ENCODE measurements at places on chromosomes 7 and 10.

DNA sequence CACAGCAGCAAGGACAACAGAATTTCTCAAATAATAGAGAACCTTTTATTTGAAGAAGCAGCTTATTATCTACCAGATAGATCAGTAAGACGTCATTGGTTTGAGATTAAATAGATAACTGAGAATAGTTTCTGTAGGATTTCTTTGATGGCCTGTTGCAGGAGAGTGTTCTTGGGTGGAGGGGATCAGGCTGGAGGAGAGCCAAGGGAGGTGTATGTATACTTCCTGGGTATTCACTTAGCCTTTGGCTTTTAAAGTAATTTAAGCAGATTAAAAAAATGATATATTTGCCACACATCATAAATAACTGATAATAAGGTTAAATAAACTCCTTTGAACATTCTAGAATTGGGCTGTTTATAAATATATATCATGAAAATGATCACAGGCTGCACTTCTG, 486.1 kb upstream of the IGFBP3 start:
- DNase-seq, result no peak

DNA sequence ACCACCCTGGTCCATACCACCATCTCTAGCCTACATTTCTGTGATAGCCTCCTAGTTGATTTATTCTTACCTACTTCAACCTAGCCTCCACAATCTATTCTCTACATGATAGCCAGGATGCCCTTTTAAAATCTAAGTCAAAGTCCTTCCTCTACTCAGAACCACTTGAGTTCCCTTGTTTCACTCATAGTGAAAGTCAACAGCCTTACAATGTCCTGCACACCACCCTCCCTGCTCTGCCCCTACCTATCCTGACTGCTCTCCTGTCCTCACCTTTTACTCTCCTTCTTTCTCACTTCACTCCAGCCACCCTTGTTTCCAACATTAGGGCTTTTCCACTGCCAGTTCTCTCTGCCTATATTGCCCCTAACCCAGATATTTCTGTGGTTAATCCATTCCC, 146.7 kb downstream of the GRM3 start:
- no peak for DNase-seq

DNA sequence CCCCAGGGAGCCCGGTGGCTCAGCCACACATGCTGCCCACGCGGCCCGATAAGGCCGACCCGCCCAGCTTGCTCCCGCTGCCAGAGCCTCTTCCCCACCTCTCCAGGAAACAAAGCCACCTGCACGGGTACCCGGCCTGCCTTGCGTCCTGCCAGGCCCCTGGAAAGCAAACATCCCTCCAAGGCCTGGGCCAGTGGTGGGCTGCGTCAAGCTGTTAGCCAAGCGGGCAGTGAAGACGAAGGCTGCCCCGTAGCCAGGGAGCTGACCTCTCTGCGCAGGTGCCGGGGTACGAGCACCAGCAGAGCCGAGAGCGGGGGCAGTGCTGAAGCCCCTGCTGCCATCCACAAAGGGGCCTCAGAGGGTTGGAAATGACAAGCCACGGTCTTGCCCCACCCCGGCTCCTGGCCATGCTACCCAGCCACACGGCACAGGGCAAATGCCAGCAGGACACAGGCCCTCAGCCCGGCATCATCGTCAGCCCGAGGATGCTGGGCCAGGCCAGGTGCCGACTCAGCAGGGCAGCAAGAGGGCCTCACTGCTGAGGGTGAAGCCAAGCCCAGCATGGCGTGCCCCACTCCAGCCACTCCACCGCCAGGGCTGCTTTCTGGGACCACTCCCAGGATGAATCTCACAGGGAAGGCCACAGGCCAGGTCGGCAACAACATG, 140.0 kb downstream of the PTPRN2 start:
- no peak for DNase-seq

DNA sequence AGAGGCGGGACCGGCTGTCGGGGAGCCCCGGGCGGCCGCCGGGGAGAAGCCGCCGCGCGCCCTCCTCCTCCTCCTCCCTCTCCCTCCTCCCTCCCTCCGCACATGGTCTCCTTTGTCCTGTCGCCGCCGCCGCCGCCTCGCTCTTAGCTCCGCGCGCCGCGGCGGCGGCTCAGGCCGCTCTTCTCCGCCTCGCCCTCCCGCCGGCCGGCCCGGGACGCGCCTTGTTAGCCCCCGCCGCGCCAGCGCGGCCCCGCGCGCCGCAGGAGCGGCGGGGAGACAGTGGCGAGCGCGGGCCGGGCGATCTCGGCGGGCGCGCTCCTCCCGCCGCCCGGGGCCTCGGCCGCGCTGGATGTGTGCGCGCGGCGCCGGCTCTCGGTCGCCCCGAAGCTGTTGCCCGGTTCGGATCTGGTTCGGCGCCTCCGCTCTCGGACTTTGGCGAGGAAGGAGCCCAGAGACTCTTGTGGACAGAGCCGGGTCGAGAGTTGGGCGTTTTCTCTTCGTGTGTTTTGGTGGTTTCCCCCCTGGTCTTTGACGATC, 437.4 kb upstream of the GALNT17 start:
- DNase-seq, result no peak

DNA sequence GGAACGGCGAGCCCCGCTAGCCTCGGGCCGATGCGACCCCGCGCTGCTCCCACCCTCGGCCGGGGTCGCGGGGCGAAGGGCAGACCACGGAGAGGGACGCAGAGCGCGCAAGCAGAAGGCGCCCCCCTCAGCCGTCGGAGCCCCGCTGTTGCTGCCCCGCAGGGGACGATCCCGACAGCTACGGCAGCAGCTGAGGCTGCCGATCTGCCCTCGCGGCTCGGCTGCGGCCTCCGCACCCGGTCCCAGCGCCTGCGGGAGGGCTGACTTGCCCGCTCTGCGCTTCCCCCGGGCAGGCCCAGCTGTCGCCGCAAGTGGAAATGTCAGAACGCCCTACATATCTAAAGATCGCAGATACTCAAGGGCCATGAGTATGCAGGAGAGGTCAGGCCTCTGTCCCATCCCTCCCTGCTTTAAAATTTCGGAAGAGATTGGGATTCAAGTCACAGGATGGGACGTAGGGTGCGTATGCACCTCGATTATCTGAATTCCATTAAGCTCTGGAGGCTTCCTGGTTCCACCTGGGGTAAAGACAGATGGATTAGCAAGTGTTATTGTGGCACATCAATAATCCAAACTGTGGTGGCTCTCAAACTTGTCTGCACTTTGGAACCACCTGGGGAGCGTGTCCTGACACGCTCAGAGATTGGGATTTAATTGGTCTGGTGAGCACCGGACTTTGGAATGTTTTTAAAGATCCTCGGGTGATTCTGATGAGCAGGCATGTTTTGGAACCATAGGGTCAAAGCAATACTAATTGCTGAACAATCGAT, at the start of gene CRPPA:
Gene CRPPA (minus strand): TSS at position 206 of the 770 bp plus-strand sequence. CDS start 216 bp downstream, outside the sequence.
- no peak for DNase-seq

- DNase-seq, result no peak
These were observed 8.6 kb upstream of the UPF2 start for GRCh38 chr10:12051241-12051640.

- DNase-seq, result no peak
These were observed 65.8 kb upstream of the ANTXRL start for GRCh38 chr10:46220872-46221538.

- no peak for DNase-seq
These were observed 742.1 kb downstream of the GRID1 start for GRCh38 chr10:85624511-85624910.

DNA sequence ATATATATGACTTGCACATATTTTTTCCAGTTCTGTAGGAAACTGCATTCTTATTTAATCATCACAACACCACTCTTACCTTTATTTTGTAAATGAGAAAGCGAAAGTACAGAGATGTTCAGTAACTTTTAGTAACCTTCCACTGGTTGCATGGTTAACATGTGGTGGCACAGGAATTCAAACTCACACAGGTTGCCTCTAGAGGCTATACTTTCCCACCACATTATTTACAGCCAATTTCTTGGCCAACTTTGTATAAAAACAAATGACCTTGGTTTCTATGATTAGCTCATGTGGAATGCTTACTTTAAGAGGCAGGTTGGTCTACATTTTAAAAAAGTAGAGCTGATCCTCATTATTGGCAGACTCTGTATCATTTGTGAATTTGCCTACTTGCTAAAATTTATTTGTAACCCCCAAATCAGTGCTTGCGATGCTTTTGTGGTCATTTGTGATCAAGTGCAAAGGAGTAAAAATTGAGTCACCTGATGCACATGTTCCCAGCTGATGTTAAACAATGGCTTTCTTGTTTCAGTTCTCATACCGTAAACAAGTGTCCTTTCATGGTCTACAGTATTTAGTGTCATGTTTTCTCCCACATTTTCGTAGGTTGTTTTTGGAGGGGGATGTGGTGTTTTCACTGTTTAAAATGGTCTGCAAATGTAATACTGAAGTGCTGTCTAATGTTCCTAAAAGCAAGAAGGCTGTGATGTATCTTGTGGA, 14.8 kb downstream of the BBS9 start:
- DNase-seq, result no peak

- DNase-seq, result no peak
These were observed 181.0 kb downstream of the PRPF18 start for GRCh38 chr10:13767676-13768178.

GRCh38 chr10:49187950-49188761, at the start of gene TMEM273:
Gene TMEM273, minus strand, starts transcription at chr10:49188391. Its CDS starts 55 bp downstream, at chr10:49188336.
- no peak for DNase-seq

GRCh38 chr10:15588635-15589508, 130.8 kb downstream of the ITGA8 start:
- no peak for DNase-seq

GRCh38 chr7:96076350-96076707, 245.6 kb downstream of the SLC25A13 start:
- no peak for DNase-seq

GRCh38 chr7:80699045-80699638, 60.7 kb downstream of the CD36 start:
- no peak for DNase-seq

- no peak for DNase-seq
These were observed 876 bp downstream of the GNAI1 start for GRCh38 chr7:80135309-80136104.

DNA sequence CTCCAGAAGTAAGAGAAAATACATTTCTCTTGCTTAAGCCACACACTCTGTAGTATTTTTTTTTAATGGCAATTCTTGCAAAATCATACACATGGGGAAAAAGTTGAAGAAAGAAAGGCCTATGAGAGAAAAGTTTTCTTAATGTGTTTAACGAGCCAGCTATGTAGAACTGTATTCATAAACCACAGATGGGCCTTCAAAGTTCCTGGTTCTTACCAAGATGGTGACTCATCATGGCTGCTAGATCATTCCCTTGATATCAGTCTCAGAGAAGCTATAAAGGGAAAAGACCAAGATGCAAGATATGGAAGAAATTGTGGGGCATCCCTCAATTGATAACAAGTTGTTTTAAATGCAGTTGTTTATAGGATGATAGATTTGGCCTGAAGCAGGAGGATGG, 992.7 kb upstream of the MBL2 start:
- DNase-seq, result no peak

DNA sequence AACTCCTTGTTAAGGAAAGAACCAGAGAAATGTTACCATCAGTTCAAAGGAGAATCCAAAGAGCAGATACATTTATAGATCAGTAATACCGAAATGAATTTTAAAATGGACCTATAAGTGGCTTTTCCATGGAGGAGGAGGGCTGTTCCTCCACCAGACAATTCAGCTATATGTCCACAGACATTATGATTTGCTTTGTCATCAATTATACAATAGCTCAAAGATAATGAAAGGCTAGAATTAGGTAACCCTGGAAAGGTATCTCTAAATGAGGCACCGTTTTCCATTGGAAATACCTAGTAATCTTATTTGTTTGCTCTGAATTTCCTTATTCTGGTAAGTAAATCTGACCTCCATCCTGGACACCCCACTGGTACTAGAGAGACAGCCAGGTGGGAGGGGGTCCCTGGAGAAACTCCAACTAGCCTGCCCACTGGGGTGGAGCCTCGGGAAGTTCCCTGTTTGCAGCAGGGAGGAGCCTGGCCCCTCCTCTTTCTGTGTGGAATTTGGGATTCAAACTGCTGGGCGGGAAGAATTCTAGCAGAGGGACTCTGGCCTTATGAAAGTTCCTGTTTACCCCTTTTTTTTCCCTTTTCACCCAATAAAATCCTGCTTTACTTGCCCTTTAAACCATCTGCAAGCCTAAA, 218.0 kb downstream of the PHF14 start:
- no peak for DNase-seq

- DNase-seq, result no peak
These were observed 27.3 kb upstream of the CYP3A5 start for GRCh38 chr7:99707096-99707495.

- DNase-seq, result no peak
These were observed 12.0 kb upstream of the SP8 start for GRCh38 chr7:20798694-20799121.

- DNase-seq, result no peak
These were observed 178.2 kb downstream of the COBL start for GRCh38 chr7:51138123-51139085.

- DNase-seq, result no peak
These were observed 34.6 kb downstream of the XRCC2 start for GRCh38 chr7:152641384-152641783.

- no peak for DNase-seq
These were observed 47.6 kb downstream of the STEAP1B start for GRCh38 chr7:22452142-22452959.

GRCh38 chr7:128145191-128145590, 95.9 kb upstream of the LEP start:
- no peak for DNase-seq

GRCh38 chr10:52257692-52258075, 56.4 kb upstream of the DKK1 start:
- DNase-seq, result no peak

- no peak for DNase-seq
These were observed 15.6 kb downstream of the FAM107B start for GRCh38 chr10:14758994-14759664.

DNA sequence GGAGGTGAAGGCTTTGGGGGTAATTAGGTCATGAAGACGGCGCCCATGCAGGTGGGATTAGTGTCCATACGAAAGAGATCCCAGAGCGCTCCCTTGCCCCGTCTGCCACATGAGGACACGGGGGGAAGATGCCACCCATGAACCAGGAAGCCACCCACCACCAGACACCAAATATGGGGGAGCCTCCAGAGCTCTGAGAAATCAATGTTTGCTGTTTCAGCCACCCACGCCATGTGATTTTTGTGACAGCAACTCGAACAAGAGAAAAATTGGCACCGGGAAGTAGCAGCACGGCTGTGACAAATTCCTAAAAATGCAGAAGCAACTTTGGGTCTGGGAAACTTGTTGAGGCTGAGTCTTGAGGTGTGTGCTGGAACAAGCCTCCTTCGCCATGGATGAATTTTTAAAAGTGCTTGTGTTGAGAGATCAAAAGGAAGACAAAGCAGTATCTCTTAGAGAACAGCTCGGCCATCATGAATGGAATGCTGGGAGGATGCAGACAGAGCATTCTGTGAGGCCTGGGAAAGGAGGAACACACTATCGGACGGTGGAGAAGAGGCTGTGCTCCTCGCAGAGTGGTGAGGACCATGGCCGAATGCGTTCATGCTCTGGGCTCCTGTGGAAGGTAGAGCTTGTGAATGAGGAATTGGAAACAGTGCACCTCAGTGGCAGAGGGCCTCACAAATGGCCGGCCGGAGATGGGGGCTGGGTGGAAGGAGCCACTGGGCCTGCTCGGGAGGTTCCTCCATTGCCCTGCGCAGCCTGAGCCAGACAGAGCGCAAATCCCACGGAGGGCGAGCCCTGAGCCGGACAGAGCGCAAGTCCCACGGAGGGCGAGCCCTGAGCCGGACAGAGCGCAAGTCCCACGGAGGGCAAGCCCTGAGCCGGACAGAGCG, 277.5 kb downstream of the PTPRN2 start:
- no peak for DNase-seq

GRCh38 chr7:17168416-17168815, 130.0 kb upstream of the AHR start:
- DNase-seq, result no peak
